Activated naive CD8-positive, alpha-beta T cell treated with anti-CD3 and anti-CD28 coated beads, Interleukin-2, amount 10 ng/mL, durations not matched to agents 7 days and 5 days (primary cell): ENCODE measurements at places on chromosomes 12 and 14. TPM values are rescaled to one million over a fixed set of nuclear protein-coding genes. Genes with fewer than 3 reads are reported as not detected.
A peak's percentile ranks its signal among the peaks of the same experiment; 100 is the strongest.

- no peak for DNase-seq
These were observed 76.8 kb upstream of the CISTR start for GRCh38 chr12:53828598-53828997.

DNA sequence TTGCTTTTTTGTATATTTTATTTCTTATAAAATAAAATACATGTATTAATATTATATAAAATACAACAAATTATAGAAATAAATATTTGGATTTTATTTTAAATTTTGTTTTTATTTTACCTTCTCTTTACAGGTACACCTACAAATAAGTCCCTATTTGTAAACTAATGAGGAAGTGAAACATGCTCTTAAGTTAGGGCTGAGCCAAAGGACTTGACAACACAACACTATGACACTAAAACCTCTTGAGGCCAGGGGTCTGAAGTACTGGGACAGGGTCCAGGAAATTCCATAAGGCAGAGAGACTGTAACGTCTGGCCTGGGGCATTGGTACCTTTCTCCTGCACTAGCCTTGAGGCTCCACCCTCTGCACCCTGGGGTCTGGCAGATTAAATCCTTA is 293.2 kb downstream of the FOXN3 start:
- no peak for DNase-seq

DNA sequence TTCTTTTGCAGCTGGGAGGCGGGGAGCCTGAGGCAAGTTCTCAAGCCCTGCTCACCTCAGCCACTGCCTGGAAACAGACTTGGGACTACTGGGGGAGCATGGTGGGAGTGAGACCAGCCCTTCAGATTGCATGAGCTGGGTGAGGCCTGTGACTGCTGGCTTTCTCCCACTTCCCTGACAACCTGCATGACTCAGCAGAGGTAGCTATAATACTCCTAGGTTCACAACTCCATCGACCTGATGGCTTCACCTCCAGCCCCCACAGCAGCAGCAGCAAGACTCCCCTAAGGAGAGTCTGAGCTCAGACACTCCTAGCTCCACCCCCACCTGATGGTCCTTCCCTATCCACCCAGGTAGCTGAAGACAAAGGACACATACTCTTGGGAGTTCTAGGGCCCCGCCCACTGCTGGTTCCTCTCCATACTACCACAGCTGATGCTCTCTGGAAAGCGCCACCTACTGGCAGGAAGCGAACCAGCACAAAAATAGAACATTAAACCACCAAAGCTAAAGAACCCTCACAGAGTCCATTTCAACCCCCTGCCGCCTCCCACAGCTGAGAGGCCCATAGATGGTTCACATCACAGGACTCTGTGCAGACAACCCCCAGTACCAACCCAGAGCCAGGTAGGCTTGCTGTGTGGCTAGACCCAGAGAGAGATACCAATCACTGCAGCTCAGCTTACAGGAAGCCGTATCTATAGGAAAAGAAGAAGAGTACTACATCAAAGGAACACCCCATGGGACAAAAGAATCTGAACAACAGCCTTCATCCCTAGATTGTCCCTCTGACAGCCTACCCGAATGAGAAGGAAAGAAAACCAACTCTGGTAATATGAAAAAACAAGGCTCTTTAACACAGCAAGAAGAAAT is 68.7 kb downstream of the RPAP3 start:
- DNase-seq: peak; percentile 35

DNA sequence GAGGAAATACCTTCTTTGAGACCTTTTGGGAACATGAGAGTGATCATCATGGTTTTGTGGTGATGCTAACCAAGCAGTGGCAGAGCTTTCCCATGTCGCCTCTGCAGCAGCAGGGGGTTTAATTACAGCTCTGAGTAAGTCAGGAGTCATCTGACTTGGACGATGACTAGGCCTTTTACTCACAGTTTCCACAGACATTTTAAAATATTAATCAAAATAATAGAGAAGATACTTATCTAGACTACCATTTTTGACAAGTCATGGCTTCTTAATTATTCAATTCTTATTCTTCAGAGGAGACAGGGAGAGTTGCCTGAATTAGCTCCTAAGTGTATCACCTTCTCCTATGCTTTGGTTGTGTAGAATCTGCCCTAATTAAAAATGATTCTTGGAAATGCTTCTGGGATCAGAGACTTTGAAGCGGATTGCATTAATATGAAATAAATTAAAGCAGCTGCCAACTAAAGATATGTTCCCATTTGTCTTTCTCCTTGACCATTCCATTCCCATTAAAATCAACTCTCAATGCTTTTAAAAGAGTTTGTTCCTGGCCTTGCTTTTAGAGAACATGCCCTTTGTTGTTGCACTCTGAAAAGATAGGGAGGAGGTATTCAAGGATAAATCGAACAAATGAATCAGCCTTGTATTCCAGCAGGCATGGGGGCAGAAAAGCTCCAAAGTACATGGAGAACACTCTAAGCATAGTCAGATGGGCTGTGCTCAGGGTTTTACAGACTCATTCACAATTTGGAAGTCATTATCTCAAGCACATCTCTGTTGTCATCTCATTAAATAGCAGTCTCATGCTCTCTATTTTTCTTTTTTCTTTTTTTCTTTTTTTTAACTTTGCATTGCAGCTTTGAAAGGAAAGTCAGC is 7.7 kb upstream of the IFNG-AS1 start:
- DNase-seq: no peak

DNA sequence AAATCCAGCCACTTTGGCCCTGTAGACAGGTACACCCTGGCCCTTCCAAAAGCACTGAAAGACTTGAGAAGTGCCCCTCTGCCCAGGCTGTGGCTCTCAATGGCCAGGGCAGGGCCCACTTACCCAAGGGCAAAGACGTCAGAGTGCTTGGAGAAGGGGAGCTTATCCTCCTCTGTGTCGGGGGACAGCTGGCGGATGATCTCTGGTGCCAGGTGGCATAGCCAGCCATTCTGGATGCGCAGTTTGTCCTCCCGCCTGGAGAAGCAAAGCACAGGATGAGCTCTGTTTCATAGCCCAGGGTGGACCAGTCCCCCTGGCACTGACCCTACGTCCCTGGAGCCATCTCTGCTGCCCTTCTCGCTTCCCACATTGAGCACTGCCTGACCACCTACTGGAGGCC is 114.9 kb upstream of the NOS1 start:
- no peak for DNase-seq

GRCh38 chr14:88168498-88169165 is 154.4 kb downstream of the KCNK10 start:
- no peak for DNase-seq

KRT1 gene
- not detected for total RNA-seq

GRCh38 chr12:110616471-110617115 is 2.7 kb downstream of the TCTN1 start:
- DNase-seq: no peak
